ENCODE measurements at places on chromosomes 4 and X.

- no peak for DNase-seq
Measured at GRCh38 chr4:148059617-148060180, 327.8 kb downstream of the ARHGAP10 start.

GRCh38 chr4:156829201-156829873, 142.3 kb downstream of the PDGFC start:
- peak; percentile 50 for DNase-seq

GRCh38 chr4:161949946-161950725, 213.7 kb downstream of the FSTL5 start:
- DNase-seq, result no peak

- no peak for DNase-seq
Measured at GRCh38 chr4:105357258-105357980, 116.4 kb downstream of the PPA2 start.

DNA sequence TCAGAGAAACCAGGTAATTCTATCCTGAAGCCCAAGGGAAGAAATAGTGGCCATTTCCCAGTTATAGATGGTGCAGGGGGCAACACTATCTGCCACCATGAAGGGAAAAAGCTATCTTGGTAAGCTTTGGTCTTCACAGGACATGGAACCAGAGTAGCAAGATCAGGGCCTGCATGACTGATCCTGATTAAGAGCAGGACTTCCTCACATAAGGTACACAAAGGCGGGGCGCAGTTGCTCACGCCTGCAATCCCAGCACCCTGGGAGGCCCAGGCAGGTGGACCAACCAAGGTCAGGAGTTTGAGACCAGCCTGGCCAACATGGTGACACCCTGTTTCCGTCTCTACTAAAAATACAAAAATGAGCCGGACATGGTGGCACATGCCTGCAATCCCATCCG, 148.4 kb upstream of the USP9X start:
- DNase-seq, result no peak

DNA sequence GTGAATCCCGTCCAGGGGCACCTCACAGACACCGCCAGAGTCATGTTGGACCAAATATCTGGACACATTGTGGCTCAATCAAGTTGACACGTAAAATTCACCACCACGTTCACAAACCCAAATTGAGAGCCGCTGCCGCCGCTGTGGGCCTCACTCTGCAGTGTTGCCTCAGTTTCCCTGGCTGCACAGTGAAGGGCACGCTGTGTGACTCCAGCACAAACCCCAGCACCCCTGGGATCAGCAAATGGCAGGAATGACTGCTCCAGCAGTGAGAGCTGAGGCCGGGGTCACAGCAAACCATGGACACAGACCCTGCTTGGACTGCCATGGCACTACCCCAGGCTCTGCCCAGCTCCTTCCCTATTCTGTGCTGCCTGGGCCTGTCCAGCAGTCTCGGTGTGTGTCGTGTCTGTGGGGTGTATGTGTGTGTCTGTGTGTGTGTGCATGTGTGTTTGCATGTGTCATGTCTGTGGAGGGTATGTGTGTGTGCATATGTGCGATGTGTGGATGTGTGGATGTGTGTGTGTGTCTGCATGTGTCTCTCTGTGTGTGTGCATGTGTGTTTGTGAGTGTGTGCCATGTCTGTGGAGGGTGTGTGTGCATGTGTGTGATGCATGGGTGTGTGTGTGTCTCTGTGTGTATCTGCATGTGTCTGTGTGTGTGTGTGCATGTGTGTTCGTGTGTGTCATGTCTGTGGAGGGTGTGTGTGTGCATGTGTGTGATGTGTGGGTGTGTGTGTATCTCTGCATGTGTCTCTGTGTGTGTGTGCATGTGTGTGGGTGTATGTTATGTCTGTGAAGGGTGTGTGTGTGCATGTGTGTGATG, 52.2 kb upstream of the ADRA2C start:
- DNase-seq, result no peak

All from GM04504 (cell line).